Non-pigmented ciliary epithelial cell (primary cell): ENCODE measurements at places on chromosomes 13 and 19.

- no peak for DNase-seq
Measured at GRCh38 chr19:2547033-2547680, 71.2 kb downstream of the GADD45B start.

- DNase-seq: no peak
Measured at GRCh38 chr13:63463782-63464610, 2048.3 kb upstream of the PCDH20 start.

DNA sequence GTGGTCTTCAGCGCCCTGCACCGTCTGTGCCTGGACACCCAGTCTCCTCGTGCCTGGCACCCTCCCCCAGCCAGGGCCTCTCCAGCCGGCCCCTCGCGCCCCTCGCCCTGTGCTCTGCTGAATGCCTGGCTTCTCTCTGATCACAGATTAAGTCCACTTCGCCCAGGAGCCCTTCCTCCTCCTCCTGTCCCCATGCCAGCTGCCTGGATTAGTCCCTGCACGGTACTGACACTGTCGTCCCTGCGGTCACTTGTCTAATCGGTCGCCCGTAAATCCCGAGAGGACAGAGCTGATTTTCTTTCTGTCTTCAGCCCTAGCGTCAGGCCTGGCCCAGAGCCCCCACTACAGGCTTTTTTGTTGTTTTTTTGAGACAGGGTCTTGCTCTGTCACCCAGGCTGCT lies 6.6 kb downstream of the THOP1 start:
- DNase-seq: no peak

DNA sequence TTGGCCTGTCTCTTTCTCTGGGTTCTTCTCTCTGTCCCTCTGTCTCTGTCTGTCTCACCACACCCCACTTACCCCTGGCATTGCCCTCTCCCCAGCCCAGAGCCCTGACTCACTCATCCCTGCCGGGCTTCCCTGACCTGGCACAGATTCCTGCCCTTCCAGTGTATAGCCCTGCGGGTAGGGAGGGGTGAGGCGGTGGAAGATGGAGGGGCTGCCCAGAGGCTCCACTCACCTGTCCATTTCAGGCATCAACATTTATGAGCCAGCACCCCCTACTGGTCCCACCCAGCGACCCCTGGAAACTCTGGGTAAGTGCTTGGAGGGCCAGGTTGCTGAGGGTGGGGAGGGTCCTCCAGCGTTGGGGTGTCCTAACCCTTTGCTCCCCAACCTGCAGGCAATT lies 1.0 kb downstream of the NCCRP1 start:
- DNase-seq: no peak

DNA sequence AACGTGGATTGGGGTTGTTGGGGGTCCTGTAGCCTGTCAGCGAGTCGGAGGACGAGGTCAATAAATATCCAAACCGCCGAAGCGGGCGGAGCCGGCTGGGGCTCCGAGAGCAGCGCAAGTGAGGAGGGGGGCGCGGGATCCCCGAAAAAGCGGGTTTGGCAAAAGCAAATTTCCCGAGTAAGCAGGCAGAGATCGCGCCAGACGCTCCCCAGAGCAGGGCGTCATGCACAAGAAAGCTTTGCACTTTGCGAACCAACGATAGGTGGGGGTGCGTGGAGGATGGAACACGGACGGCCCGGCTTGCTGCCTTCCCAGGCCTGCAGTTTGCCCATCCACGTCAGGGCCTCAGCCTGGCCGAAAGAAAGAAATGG lies 754 bp upstream of the SIX5 start:
- no peak for DNase-seq
